H9 (cell line): ENCODE measurements at places on chromosomes 4 and X.

DNA sequence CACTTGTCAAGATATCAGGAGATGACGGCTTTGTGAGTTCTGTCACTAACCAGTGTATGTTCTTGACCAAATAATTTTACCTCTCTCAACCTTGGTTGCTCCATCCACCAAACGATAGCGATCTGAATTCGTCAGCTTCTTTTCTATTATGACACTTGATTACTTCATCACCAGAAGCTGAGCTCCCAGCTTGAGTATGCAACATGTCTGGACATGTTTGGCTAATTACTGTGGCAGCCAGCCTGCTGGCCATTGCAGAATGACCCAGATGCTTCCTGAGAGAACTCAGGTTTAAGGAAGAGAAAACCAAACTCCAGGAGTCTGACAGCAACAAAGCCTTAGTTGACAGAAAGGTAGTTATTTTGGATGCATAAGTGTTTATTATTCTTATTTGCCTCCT is 46.4 kb upstream of the PARM1 start:
- no peak overlapping the region for H3K27ac ChIP-seq
- no peak overlapping the region for H3K4me3 ChIP-seq
- H3K4me1 ChIP-seq, result no peaks in the 10 kb centered on the region; the same call in 1 of the 2 replicates
- H3K36me3 ChIP-seq, result no peaks in the 10 kb centered on the region
- no peaks in the 10 kb centered on the region for H3K27me3 ChIP-seq

- no peak for DNase-seq
- no peak overlapping the region for H3K4me3 ChIP-seq
- H3K27ac ChIP-seq, result no peak overlapping the region
- H3K36me3 ChIP-seq, result no peaks in the 10 kb centered on the region
Measured at GRCh38 chrX:134999469-134999868, 8.7 kb downstream of the SMIM10 start.

DNA sequence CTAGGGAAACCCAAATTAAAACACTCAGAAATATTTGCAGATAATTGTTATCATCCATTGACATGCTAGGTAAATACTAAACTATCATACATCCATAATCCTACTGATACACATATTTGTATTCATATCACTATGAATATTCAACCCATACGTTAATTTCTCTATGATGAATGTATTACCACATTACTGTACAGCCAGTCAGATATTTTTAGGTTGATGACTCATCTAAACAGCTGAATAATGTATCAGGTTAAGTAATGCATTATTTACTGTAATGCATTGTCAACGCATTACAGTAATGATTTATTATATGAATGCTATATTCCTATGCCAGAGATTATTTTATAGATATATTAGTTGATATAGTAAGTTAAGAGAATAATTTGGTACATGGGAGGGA is 37.1 kb downstream of the VEGFC start:
- no peak overlapping the region for H3K4me3 ChIP-seq
- no peak overlapping the region for H3K27ac ChIP-seq
- no peaks in the 10 kb centered on the region for H3K27me3 ChIP-seq
- H3K36me3 ChIP-seq, result no peaks in the 10 kb centered on the region
- H3K4me1 ChIP-seq, result no peaks in the 10 kb centered on the region; the same call in 1 of the 2 replicates

DNA sequence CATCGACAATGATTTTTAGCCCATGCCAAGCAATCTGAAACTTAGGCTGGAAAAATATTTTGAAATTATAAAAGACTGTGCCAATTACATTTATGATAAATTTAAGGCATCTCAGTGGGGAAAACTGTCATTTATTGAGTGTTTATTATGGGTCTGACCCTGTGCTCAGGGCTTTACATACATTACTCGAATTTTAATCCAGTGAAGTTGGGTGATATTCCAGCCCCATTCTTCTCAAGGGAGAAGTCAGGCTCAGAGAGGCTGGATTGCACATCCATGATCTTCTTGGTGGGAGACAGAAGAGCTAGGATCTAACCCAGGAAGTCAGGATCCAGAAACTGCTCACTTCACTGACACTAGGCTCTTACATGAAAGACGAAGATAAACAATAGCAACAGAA is 260.8 kb downstream of the QDPR start:
- H3K27ac ChIP-seq, result no peak overlapping the region
- no peak overlapping the region for H3K4me3 ChIP-seq
- no peaks in the 10 kb centered on the region; the same call in 1 of the 2 replicates for H3K4me1 ChIP-seq
- H3K27me3 ChIP-seq, result no peaks in the 10 kb centered on the region

DNA sequence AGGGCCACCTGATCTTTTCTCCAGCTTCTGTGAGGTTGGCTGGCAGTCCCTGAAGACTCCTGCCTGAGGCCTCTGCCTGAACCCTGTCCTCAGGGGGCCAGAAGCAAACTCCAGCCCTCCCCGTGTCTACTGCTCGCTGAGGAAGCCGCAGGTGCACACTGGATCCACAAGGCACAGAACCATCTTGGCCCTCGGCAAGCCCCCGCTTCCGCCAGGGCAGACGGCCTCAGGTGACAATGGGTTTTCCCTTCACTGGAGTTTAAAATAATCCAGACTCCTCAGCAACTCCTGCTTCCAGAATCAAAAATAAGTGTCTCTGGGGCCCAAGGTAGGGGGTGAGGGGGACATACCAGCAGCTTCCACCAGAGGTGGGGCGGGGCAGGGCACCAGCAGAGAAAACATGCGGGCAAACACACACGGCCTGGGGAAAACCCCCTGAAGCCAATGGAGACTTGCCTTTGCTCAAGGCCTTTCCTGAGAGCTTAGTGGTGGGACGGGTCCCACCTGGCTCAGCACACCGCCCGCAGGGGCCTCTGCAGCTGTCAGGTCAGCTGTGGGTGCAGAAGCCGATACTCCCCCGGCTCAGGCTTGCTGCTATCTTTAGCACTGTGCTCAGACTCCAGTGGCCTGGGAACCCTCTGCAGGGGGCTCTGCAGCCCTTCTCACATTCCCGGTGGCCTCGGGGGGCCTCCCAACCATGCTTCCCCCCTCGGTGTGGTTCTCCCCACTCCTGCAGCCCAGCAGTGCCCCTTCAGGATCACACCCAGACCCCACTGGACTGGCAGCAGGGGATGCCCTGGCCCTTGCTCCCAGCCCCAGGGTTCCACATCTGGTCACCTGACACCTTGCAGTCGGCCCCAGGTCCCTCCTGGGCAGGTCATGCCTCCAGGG is 1.9 kb downstream of the MYL5 start:
- H3K36me3 ChIP-seq, result peaks cover 16% of the 10 kb centered on the region
- H3K4me3 ChIP-seq, result peak overlapping the region; percentile 93
- peak; percentile 29 for DNase-seq
- H3K27me3 ChIP-seq, result no peaks in the 10 kb centered on the region
- H3K4me1 ChIP-seq, result 0 out of 2 replicates have a peak, but pooled peaks cover 3% of the 10 kb centered on the region

DNA sequence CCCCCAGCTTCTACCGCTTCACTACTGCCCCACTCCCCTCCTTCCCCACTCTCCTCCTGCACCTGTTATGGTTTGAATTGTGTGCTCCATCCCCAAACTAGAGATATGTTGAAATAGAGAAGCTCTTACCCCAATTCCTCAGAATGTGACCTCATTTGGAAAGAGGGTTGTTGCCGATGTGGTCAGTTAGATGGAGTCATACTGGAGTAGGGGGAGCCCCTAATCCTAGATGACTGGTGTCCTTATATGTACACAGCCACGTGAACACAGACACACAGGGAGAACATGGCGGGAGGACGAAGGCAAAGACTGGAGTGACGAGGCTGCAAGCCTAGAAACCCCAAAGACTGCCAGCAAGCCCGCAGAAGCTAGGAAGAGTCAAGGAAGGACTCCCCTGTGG is 84.3 kb downstream of the FHDC1 start:
- no peaks in the 10 kb centered on the region; the same call in 1 of the 2 replicates for H3K4me1 ChIP-seq
- H3K27me3 ChIP-seq, result no peaks in the 10 kb centered on the region
- H3K27ac ChIP-seq, result no peak overlapping the region
- DNase-seq, result no peak

DNA sequence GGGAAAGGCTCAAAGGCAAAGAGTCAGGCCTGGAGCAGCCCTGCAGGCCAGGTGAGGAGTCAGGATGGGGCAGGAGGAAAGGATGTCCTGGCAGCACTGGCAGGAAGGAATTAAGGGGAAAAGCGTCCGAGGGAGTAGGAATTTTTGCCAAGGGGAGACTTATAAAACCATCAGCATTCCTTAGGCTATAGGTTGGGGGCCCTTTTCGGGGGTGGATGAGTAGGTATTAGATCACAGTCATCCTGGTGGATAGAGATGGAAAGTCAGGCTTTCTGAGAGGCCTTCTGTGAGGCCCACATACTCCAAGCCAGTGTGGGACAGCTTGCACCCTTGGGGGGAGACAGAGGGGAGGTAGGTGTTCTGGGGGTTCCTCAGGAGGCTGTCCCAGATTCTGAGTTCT is 12.3 kb downstream of the STARD8 start:
- no peak overlapping the region for H3K27ac ChIP-seq
- no peaks in the 10 kb centered on the region for H3K27me3 ChIP-seq

DNA sequence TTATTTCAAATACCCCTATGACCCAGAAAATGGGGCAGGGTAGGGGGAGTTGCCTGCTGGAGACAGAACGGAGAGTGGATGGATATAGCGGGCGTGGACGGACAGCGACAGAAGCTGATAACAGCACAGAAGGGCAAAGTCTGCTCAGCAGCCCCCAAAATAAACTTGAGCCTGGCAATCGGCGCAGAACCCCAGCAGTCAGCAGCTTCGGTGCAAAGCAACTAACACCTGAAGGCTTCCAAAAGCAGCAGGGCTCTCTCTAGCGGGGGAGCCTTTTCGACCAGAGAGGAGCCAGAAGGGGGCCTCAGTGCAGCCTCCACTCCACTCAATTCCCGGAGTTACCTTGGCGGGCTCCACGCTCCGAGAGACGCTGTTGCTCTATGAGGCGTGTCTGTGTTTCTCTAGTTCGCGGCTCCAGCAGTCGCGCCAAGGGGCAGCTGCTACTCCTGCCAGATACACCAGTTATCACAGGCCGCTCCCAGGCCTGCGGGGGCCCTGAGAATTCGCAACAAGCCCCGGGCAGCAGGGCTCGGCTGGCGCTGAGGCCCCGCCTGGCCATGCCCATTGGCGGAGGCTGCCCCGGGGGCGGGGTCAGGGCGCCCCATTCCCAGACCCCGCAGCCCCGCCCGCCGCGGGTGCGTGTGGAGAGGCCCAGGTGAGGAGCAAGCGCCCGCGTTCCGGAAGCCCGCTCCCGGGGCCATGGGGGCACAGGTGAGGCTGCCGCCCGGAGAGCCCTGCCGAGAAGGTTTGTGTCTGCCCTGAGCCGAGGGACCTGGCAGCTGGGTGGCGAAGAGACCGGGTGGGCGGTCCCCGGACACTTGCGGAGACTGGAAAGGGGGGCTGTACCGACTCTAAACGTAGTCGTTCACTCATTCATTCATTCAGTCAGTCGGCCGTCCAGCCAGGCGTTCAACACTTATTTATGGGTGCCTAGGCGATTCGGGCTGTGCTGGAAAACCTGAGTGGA is at the start of the genes CNGA1 and NIPAL1:
Gene CNGA1 (minus strand): TSS at position 541 of the 967 bp plus-strand sequence. CDS start 63,992 bp downstream, outside the sequence.
Gene NIPAL1 (plus strand): TSS at position 632 of the 967 bp plus-strand sequence. CDS start 68 bp downstream, at position 700.
- DNase-seq, result peak; percentile 94
- no peaks in the 10 kb centered on the region for H3K27me3 ChIP-seq
- H3K4me3 ChIP-seq, result peak within 1 kb of the TSS; percentile 95
